CD4-positive, alpha-beta T cell treated with Interleukin-15 for 1 hour (primary cell): ENCODE measurements at places on chromosomes 7 and 10.

DNA sequence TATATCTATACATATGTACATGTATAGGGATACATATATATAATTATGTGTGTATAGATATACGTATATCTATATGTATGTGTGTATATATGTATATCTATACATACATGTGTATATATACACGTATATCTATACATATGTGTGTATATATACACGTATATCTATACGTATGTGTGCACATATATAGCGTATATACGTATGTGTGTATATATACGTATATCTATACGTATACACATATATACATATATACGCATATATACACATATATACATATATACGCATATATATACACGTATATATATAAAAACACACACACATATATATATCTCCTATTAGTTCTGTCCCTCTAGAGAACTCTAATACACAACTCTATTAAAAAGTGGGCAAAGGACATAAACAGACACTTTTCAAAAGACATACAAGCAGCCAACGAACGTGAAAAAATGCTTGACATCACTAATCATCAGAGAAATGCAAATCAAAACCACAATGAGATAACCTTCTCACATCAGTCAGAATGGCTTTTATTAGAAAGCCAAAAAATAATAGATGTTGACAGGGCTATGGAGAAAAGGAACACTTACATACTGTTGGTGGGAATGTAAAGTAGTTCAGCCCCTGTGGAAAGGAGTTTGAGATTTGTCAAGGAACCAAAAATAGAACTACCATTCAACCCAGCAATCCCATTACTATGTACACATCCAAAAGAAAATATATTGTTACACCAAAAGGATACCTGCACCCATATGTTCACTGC, 22.0 kb upstream of the TMEM120A start:
- no peak for DNase-seq

DNA sequence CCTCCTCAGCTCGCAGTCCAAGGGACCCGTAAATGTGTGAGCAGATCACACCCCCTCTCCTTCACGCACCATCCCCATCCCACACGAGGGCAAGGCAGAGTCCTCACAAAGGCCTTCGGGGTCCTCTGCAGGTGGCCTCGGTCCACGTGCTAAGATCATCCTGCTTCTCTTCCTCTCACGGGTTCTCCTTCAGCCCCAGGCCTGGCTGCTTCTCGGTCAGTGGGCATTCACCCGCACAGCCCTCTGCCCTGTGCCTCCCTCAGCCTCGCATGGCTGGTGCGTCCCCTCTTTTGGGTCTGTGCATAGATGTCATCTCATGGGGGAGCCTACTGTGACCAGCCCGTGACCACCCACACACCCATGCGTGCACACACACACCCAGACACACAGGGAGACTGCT, 17.3 kb upstream of the FOXL3 start:
- DNase-seq: no peak

GRCh38 chr10:126350216-126350992, 37.9 kb downstream of the ADAM12 start:
- DNase-seq: no peak

DNA sequence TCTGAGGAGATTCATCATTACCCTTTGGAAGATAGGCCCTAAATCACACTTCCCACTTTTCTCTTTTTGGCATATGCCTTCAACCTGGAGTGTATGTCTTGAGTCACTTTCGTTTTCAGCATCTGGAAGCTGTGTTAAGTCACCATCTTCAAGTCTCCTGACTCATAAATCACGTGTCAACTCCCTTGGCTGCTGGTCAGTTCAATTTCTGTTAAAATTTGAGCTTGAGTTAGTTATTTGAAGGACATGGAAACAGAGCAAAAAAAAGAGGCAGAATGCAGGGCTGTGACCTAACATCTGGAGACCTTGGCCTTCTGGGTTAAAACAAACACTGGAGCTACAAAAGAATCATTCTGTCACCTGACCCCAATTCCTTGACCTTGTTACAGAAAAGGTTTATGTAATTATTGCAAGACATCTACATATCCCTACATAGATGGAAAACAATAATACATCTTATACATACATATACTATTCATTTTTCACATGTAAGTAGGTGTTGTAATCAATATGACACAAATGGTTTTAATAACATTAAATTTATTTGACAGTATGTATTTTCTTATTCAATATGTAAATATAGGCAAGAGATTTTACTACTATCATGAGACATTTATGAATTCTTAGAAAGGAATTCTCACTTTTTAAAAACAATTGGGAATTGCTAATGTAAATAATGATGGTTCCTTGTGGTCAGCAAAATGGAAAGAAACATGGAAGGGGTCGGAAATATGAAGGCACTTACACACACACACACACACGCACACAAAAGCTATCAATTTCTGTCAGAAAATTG, 169.7 kb upstream of the PHYHIPL start:
- no peak for DNase-seq

DNA sequence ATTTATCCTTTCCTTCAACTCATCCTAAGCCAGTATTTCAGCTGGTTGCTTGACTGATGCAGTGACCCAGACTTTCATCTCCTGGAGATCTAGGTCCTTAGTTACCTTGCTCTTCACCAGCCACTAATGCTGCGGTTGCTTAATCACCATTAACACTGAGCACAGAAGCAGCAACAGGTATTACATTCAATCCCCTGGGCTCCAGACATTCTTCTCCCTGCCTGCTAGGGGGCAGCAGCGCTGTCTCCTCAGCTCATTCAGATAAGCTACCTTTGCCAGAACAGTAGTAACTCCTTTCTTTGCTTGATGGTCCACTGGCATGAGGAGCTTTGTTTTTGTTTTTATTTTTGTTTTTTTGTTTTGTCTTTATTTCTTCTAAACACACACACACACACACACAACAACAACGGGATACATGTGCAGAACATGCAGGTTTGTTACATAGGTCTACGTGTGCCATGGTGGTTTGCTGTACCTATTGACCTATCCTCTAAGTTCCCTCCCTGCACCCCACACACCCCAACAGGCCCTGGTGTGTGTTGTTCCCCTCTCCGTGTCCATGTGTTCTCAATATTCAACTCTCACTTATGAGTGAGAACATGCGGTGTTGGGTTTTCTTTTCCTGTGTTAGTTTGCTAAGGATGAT, 1043.2 kb upstream of the C7orf33 start:
- no peak for DNase-seq

- DNase-seq: no peak
These were observed 705.0 kb downstream of the AUTS2 start for GRCh38 chr7:70303309-70303708.

DNA sequence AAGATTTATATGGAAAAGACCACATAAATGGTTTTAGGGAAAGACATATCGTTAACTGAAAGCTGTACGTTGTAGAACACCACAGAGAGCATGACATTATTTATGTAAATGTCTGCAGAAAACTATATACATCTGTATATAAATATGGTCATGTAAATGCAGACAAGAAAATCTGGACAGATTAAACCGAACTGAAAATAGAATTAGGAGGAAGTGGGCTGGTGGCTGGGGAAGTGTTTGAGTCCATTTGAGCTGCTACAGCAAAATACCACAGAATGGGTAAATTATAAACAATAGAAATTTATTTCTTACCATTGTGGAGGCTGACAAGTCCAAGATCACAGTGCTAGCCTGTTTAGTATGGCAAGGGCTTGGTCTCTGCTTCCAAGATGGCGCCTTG, 56.3 kb upstream of the USP6NL start:
- DNase-seq: no peak
